ENCODE measurements at places on chromosomes 1 and 21.

- no peak for DNase-seq
Observed at GRCh38 chr1:40939320-40940059, 40.0 kb upstream of the CTPS1 start.

DNA sequence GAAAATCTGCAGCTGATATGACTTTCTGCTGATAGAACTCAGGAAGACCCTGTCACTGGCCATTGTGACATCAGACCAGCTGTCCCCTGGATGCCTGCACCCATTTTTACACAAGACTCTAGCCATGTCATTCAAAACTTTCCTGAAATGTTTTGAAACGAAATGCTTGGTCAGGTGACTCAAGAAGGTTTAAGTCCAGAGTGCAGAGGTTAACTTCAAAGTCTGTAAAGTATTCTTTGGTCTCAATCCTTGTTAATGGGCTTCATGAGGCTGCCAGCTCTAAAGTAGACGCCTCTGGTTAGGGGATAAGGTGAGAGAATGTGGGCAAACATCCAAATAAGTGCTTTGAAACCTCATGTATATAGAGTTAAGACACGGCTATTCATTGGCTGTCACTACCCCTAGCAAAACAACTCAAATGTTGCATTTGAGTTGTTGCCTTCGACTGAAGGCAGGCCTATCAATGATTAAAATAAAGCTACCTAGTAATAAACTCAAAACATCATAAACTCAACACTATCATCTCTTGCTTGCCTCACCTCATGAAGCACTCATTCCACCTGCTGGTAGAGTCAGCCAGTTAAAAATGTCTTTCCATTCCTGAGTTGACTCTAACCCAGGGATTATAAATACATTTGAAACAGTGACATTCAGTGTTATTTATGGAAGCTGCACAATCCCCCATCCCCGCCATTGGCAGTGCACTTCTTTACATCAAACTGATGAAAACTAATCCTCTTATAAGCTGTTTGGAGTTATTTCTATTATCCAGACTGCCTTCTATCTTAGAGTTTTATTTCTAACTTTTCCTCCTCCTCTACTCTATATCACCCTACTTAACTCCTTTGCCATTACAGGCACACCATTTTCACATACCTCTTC lies 26.0 kb downstream of the RABIF start:
- DNase-seq, result no peak

DNA sequence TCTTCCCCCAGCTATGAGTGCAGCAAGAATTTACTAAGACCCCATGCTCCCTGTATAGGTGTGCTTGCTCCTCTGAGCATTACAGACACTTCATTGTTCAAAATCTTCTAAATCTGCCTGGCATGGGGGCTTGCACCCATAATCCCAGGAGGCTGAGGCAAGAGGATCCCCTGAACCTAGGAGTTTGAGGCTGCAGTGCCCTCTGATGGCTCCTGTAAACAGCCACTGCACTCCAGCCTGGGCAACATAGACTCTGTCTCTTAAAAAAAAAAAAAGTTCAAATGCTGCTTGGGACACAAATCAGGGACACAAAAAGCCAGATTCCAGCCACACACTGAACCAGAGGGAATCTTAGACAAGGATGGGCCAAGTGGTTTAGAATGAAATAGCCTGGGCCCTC lies 3.4 kb upstream of the ACOT7 start:
- DNase-seq, result no peak

- no peak for DNase-seq
Observed at GRCh38 chr1:39295901-39296300, 91.4 kb downstream of the MACF1 start.

- no peak for DNase-seq
Observed at GRCh38 chr1:223339861-223340260, 24.1 kb downstream of the SUSD4 start.

Measured in left kidney (tissue), 8 donors.